ENCODE measurements at places on chromosomes 3 and 15.

DNA sequence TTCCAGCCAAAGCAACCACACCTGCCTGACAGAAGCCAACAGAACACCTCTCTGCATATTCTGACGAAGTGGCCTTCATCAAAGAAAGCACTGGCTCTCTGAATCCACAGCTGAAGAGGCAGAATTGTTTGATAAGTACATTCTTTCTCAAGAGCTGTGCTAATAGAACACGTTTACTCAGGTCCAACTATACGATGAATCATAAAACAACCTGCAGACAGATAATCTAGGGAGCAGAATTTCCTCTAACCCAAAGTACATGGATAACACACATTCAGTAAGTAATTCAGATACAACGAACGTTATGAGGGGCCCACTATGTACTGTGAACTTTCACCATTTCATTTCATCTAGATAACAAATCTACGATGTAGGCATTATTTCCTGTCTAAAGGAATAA lies 25.4 kb downstream of the ALDH1A2 start:
- no peak for DNase-seq

GRCh38 chr3:71148455-71149060 lies 435.0 kb downstream of the FOXP1 start:
- DNase-seq = no peak

DNA sequence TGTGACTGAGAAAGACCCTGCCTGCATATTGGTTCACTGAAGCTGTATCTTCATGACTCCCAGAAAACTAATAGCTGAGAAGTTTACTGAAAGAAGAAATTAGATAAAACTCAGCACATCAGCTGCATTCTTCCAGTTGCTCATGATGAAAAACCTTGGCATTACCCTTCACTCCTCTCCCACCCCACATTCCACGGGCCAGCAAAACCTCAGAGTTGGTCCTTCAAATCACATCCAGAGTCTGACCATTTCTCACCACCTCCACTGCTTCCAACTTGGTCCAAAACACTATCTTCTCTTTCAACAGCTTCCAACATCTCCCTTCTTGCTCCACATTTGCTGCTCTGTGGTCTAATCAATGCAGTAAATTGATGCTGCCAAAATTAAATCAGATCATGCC lies 97.1 kb downstream of the CD47 start:
- no peak for DNase-seq

DNA sequence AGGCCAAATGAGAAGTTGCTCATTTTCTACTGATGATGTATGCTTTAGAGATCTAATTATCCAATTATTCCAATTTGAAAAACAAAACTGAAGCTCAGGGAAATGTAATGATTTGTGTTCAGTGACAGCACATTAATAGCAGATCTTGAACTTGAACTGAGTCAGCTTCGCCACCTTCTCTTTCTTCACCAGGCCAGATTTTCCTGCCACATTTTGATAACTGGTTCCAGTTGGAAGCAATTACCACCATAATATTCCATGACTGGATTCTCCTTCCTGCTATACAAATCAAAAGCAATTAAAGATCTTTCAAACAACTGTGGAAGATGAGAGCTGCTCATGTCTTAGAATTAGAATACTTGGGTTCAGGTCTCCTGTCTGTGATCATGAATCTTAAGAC lies 334.1 kb downstream of the RBMS3 start:
- DNase-seq = no peak

DNA sequence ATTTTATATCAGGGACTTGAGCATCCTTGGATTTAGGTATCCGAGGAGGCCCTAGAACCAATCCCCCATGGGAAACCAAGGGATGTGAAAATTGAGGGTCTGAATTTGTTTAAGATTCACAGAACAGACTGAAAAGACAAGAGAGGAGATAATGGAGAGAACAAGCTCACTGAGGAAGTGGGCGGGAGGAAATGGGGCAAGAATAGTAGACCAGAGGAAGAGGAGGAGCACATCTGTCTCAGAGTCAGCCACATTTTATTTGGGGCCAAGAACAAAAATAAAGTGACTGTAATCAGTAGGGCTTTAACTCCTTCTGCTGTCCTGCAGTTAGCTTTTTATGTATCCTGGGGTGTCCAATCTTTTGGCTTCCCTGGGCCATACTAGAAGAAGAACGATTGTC lies 63.8 kb downstream of the BLM start:
- DNase-seq = no peak

DNA sequence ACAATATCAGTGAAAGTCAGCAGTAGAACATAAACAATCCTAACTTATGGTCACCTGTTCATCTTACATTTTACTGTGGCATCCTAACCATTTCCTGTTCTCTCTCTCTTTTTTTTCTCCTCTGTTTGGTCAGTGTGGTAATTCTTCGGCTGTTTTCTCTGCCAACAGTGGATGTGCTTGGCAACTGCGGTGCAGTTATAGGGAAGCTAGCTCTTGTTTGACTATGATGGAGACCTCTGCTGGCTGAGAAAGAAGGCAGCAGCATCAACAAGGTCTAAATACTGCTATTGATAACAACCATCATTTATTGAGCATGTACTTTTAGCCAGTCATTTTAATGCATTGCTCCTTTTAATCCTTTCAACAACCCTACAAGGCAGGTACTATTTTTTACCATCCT lies 723 bp upstream of the DRD3 start:
- DNase-seq = no peak

- no peak for DNase-seq
These were observed 157.5 kb downstream of the PDZRN3 start for GRCh38 chr3:73467211-73467610.

DNA sequence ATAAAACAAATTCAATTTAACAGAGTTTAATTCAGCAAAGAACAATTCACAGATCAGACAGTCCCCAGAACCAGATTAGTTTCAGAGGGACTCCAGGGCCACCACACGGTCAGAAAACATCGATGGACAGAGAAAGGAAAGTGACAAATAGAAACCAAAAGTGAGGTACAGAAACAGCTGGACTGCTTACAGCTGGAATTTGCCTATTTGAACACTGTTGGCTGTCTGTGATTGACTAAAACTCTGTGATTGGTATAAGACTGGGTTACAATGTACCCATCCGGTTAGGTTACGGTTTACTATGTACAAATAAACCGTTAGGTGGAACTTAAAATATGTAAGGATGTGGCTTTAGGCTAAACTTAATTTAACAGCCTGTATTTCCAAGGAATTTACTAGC lies 30.3 kb downstream of the MOBP start:
- DNase-seq = no peak

- DNase-seq = no peak
These were observed 29.7 kb downstream of the CACNA2D2 start for GRCh38 chr3:50473768-50474167.

DNA sequence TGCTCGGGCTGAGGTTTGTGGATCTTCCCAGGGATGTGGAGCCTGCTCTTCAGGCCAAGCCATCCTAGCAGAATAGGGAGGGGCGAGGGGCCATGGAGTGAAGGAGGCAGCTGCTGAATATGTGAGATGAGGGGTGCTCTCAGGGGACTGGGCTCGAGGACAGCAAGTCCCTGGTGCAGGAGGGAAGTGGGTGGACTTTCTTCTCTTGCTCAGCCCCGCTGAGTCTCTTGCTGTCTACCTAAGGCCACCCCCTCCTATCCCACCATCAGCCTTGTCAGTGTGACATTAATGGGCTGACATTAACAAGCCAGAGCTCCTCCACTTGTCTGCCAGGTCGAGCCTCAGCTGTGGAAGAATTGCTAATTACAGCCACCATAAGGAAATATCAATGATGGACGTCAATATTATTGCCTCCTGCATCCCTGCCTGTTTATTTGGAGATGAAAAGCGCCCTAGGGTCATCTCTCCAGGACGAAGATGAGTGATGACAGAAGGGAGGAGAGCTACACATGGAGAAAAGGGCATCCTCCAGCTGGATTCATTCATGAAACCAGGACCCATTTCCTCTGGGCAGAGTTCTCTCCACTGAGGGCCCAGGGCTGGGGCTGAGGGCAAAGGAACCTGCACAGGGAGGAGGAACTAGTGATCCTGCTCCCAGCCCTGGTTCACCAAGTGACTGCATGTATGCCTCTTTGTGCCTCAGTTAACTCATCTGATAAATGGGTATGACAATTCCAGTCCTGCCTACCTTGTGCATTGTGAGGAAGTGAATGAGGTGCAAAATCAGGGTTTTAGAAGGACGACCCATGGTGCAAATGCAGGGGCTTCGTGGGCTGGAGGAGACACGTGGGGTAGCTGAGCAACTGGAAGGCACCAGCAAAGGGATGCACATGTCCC lies 34.9 kb upstream of the LINGO1 start:
- DNase-seq = no peak

GRCh38 chr3:87219611-87220010 lies 7.5 kb upstream of the CHMP2B start:
- DNase-seq = no peak

DNA sequence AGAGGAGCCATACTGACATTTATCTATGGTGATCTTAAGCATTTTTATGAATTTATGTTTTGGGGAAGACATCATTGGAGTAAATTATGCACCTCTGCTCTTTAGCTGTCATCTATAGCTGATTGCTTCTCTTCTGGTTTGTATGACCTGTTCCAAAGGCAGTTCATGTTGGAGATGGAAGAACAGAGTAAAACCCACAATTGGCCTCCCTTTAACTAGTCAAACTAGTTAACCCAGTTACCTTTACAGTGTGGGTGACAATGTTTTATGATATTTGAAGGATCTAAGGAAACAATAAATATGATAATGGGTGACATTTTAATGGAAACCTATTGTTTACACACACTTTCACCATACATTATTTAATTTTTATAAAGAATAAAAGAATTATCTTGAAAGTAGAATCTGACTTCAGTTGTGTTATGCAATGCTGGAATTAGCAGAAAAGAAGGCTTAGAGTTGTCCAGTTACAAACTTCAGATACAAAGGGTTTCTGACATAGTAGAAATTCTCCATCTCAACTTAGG lies 263.5 kb downstream of the NFKBIZ start:
- DNase-seq = no peak
